Gastroesophageal sphincter (tissue), 4 donors: ENCODE measurements at places on chromosomes 1 and 21. TPM values are rescaled to one million over a fixed set of nuclear protein-coding genes. Genes with fewer than 3 reads are reported as not detected.
A peak's percentile ranks its signal among the peaks of the same experiment; 100 is the strongest.

Gene S100A13
- 56.1 TPM for total RNA-seq

Gene PPIAL4G
- total RNA-seq = not detected

Gene PGBD2
- 4.9 TPM for total RNA-seq

Gene GNAT2
- not detected for total RNA-seq

Gene ZNF669
- 7.6 TPM for total RNA-seq

Gene ERICH3
- not detected for total RNA-seq

GRCh38 chr1:9230869-9231533, 3.6 kb upstream of the H6PD start:
- no peak for ATAC-seq

DNA sequence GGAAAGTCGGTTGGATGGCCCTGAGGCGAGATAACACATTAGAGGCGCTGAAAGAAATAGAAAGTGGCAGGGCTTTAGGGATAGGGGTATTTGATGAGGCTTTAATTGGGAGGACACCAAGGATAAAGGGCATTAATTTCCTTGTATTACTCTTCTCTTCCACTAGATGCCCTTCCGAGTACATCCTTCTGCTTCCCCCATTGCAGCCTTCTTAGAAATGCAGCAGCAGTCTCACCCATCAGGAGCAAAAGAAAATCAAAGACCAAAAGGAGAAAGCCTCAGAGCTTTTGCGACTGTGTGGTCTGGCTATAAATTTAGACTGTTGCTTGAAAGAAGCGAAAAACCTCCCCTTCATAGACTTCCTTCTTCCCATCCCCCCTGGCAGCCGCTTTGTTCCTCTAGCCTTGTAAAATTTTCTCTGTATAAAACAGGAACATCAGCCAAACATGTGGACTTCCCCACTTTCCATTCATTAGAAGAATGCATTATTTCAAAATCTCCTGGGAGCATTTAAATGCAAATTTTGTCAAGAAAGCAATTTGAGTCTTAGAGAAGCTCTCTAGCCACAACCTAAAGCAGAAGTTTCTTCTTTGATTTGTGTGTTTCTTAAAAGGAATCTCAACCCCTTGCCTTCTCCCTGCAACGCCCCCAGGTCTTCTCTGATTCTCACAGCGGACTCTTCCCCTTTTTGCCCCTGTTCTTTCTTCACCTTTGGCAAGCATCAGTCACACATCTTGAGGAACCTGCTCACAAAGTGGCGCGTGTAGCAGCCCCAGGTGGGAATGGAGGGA, 76.6 kb downstream of the NDUFS5 start:
- ATAC-seq = no peak

DNA sequence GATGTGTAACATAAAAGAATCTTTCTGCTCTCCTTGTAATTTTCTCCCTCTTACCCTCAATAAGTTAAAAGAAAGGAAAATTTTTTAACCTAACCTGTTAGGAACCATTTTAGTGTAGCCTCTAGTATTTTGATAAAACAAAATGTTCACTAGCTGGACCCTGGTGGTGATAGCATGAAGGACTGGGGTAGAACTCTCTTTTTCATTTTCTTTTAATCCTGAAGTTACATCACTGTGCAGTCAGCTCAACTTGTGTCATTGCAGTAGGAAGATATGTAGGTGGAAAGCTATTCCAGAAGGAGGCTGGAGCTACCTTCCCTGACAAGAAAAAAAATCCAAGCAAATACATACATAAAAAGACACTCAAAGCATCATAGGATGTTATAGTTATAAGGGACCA, 39.3 kb downstream of the NFIA start:
- peak; percentile 42 for ATAC-seq

- ATAC-seq = no peak
These were observed 23.5 kb upstream of the C1orf174 start for GRCh38 chr1:3923378-3924185.

- ATAC-seq = no peak
These were observed 35.1 kb upstream of the RGS16 start for GRCh38 chr1:182639330-182639729.

DNA sequence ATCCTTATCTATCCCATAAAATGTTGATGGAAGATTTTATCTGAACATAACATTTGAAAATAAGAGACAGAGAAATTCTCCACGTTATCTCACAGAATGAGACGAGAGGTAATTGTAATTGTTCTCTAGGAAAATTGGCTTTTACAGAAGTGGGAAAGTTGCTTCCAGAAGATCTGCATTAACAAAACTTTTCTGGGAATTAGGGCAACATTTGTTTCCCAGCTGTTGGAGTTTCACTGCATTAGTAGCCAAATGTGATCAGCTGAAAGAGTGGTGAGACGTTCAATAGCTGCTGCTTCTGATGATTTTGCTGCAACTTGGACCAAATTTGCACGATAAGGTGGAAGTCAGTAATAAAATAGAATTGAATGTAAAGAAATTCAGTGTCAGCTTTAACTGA, 7.6 kb downstream of the CHODL start:
- ATAC-seq = no peak

DNA sequence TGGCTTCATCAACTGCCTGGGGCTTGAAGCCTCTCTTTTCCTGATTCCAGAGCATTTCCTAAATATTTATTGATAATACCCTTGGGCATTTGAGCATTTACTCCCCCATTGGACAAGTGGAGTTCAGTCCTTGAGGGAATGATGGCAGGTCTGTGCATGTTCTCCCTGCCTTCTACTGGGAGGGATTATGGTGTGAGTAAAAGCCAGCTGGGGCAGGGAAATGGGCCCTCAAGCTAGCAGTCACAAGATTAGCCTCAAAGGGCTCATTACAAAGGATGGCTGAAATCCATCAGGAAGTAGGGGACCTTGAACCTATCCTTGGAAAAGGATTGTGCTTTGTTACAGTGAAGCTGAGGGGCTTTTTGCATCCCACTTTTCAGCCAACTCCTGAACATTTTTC, 24.2 kb upstream of the OSBPL9 start:
- no peak for ATAC-seq

DNA sequence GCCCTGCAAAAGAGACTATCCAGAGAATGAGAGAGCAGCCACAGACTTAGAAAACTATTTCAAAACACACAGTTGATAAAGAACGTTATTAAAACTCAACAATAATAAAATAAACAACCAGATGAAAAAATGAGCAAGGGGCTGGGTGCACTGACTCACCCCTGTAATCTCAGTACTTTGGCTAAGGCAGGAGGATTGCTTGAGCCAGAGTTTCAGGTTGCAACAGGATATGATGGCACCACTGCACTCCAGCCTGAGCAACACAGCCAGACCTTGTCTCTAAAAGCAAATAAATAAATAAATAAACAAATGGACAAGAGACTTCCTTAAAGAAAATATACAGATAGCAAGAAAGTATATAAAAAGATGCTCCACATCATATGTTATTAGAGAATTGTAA, 144.6 kb downstream of the LRRIQ3 start:
- no peak for ATAC-seq

GRCh38 chr1:205014783-205015182, 28.2 kb upstream of the CNTN2 start:
- ATAC-seq = no peak

DNA sequence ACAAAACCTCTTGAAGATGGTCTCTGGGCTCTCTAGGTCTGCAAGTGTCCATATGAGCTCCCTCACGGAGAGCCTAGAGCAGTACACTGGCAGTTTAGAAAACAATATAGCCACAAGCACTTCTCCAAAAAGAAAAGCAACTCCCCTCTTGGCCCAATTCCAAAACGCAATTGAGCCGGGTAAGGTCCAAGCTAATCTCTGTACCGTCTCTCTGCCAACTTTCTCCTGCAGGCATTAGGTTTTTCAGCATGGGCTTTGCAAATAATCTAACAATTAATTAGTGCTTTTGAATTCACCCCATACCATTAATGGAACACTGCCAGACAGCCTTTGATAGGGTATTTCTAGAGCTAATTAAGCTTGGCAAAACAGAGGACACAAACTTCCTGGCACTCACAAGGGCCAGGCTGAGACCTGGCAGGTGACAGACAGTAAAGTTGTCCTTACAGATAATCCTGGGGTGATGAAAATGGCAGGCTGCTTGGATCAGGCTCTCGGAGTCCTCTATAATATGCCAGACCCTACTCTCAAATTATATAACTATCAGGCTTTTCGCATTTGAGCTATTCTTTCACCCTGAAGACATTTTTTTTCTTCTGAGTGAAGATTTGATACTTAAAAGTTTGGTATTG, 39.8 kb downstream of the TGFBR3 start:
- no peak for ATAC-seq

DNA sequence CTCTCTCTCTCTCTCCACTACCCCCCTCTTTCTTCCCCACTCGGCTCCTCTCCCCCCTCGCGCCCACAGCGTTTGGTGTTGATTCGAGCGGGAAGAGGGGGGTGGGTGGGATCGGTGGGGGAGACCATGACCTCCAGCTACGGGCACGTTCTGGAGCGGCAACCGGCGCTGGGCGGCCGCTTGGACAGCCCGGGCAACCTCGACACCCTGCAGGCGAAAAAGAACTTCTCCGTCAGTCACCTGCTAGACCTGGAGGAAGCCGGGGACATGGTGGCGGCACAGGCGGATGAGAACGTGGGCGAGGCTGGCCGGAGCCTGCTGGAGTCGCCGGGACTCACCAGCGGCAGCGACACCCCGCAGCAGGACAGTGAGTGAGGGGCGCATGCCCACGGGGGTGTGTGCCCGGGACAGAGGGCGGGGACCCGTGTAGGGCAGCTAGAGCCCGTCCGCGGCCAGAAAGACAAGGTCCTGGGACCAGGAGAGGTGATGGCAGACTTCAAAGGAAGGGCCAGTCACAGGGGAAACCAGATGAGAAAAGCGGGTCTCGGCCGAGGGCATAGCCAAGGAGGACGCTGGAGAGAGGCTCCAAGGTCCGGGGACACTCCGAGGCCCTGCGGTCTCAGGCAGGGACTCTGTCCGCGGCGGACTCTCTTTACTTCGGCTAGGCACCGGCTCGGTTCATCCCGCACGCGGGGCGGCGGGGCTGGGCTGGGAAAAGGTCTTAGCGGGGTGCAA, at the start of gene PRRX1:
TSS of gene PRRX1 (plus strand) at position 39 of the 735 bp plus-strand sequence. CDS start at position 127, 88 bp downstream.
- ATAC-seq = peak; percentile 28

- no peak for ATAC-seq
These were observed 13.7 kb downstream of the LGR6 start for GRCh38 chr1:202207292-202207691.

GRCh38 chr1:94382201-94382600, 36.0 kb upstream of the ABCD3 start:
- ATAC-seq = no peak

DNA sequence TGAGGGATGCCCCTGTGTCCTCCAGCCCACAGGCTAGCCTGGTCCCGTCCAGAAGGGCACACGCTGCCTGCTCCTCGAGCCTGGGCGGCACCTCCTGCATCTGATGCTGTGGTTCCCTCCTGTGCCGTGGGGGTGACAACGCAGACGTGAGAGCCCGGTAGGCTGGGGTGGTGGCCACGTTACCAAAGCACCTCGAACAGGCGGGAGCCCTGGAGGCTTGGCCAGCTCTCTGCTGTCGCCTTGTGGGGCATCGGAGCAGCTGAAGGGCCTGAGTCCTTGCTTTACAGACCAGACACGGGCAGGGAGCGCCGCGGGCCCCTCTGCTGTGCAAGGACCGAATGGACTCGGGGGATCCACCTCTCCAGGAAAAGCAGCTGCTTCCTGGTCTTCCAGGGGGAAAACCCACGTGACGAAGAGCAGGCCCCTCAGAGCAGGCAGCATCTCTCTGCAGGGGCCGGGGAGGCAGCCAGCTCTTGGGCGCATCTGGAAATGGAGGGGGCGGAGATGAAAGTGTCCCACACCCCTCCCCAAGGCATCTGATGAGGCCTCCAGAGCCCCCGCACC, 133.3 kb downstream of the NPHP4 start:
- ATAC-seq = no peak

GRCh38 chr21:33402001-33402979, 923 bp upstream of the IFNGR2 start:
- ATAC-seq = peak; percentile 78

DNA sequence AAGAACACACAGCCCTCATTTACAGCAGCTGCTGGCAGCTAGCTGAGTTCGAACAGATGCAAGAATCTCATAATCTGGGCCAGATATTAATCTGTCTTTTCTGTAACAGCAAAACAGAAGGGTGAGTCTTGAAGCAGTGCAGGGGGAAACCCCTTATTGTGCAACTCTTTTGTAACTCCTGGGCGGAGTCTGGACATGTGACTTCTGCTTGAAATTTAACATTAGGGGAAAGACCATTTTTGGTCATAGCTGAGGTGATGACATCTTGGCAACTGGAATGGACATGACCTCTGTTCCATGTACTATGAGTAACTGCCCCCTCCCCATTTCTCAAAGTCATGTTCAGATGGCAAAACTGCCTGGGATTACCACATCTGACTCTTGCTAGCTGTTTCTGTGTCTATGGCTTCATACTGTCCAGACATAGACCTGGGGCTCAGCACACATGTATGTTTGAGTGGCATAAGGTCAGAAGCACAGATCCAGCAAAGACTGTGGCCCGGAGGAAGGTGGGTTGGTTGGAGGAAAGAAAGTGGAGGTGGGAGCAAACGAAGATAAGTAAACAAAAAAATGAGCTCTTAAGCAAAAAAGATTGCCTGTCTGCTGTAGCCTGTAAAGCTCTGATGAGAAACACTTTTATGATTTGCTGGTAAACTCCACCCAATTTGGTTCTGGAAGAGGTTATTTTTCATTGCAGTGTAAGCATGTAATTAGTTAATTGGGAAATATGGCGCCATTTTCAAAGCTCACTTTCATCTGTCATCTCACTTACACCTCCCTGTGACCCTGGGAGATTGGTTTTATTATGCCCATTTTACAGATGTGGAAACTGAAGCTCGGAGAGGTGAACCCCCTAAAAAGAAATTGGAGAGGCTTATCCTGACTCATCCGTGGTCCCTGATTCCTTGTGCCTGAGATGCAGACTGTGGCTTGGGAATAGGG, 26.1 kb downstream of the ETS2 start:
- ATAC-seq = peak; percentile 96

DNA sequence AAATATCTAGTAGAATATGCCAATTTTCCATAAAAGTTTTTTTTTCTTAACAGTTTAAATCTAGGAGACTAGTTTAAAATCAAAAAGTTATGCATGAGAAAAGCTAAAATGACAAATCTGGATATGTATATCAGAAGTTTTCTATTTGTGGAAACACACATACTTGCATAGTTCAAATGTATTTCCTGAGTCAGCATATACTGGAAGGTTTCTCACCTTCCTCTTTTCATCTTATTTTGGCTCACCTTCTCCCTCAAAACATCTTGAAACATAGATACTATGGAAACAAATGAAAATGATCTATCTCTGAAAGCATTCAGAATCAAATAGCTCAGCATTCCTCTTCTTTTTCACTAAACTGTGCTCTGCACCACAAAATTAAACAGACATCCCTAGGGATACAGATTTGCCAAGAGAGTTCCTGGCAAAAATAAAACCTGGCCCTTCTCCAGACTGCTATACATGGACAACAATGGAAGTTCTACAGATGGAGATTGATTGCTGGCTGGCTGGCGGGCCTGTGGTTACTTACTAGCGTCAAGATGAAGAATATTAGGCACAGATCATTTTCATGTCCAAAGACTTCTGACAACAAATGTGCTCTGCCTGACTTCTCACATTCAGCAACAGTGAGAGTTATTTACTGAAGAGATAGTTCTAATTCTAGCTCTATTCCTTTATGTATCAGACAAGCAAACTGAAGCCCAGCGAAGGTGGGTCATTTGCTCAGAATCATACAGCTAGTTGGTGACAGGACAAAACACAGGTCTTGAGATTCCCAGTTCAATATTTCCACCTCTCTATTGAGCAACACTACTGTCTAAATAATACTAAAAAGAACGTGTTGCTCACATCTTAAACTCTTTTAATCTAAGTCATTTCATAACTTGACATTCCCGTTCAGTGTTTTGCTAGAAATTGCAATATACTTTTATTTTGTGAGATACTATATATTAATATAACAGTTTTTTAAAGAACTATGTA, 26.6 kb downstream of the DIPK1A start:
- peak; percentile 58 for ATAC-seq
